Fibroblast of upper back skin (primary cell): ENCODE measurements at places on chromosomes 11 and 22.
A peak's percentile ranks its signal among the peaks of the same experiment; 100 is the strongest.

DNA sequence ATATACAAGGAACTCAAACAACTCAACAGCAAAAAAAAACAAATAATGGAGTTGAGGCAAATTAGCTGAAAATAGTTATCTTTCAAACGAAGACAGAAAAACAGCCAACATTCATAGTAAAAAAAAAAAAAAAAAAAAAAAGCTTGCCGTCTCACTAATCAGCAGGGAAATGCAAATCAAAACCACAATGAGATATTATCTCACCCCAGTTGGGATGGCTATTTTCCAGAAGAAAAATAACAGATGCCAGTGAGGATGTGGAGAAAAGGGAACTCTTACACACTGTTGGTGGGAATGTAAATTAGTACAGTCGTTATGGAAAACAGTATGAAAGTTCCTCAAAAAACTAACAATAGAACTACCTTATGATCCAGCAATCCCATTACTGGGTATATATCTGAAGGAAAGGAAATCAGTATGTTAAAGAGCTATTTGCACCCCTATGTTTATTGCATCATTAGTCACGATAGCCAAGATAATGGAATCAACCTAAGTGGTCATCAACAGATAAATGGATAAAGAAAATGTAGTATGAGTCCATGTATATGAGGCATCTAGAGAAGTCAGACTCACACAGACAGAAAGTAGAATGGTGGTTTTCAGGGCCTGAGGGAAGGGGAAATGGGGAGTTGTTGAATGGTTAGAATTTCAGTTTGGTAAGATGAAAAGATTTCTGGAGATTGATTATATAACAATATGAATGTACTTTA is 56.0 kb downstream of the USP35 start:
- peak; percentile 63 for DNase-seq

DNA sequence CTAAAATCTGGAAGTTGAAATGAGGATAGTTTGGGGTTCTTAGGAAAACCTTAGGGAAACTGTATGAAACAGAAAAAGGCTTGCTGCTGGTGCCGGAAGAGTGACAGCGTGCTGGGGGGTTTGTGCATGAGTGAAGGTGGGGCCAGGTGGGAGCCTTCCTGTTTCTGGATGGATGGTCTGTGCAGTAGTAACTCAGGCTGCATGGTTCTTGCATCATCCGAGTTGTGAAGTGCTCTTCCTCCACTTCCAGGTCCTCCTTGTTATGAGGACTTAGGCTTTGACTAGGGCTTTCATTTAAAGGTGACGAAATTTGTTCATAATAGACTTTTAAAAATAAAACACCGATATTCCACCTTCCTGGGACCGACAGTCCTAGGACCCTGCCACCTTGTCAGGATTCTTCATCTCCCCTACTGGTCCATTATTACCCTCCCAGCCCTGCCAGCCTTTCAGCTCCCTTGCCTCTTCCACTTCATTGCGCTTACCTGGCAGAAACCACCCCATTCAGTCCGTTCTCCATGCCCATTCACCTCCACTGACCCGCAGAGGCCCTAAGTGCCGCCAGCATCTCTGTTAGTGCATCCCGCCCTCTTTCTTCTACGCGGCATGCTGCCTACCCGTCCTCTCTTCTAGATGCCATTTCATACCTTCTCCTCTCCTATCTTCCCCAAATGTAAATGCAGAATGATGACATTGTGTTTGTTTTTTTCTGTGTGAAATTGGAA is 47.3 kb downstream of the PPFIA1 start:
- DNase-seq: no peak

DNA sequence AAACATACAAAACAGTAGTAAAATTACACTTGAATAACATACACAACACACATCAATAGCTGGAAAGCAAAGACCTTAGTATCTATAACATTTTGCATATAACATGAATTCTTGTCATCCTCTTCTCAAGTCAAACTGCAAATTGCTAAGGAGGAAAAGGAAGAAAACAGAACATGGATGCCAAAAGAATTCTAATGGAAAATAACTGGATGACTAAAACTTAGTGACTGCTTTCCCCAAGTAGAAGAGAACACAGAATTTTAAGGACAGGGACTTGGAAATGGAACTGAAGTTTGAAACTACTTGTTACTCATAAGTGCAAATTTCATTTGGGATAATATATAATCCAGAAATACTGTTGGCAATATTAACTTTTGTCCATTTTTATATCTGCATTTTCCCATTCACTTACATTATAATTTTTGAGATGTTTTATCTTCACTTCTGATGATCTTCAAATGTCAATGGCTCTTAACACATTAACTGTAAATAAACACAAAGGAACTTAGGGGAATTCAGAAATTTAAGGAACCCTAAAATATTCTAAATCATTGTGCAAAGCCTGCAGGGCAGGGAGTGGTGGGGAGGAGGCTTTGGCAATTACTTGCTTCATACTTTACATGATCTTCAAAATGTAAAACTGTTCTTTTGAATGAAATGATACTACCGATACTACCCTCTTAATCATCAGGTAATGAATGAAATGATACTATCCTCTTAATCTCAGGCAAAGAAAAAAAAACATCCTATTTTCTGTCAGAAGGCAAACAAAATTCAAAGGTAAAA is 9.9 kb downstream of the MTMR2 start:
- no peak for DNase-seq

DNA sequence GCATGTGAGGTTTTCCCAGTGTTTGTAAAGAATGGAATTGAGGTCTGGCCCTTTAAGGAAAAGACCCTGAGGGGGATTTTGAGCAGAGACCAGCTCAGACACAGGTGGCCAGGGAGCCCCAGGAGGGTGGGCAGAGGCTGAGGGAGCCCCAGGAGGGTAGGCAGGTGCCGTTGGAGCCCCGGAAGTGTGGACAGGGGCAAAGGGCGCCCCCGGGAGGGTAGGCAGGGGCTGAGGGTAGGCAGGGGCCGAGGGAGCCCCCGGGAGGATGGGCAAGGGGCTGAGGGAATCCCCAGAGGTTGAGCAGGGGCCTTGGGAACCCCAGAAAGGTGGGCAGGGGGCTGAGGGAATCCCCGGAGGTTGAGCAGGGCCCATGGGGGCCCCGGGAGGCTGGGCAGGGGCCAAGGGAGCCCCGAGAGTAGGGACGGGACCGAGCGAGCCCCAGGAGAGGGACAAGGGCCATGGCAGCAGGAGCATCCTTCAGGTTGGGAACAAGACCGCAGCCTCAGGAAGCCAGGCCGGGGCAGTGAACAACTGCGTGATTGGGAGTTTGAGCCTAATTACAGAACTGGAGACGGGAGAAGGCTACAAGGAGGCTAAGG is 292.0 kb downstream of the BRD1 start:
- no peak for DNase-seq

GRCh38 chr11:64581057-64581523 is 9.9 kb upstream of the SLC22A12 start:
- DNase-seq: no peak

DNA sequence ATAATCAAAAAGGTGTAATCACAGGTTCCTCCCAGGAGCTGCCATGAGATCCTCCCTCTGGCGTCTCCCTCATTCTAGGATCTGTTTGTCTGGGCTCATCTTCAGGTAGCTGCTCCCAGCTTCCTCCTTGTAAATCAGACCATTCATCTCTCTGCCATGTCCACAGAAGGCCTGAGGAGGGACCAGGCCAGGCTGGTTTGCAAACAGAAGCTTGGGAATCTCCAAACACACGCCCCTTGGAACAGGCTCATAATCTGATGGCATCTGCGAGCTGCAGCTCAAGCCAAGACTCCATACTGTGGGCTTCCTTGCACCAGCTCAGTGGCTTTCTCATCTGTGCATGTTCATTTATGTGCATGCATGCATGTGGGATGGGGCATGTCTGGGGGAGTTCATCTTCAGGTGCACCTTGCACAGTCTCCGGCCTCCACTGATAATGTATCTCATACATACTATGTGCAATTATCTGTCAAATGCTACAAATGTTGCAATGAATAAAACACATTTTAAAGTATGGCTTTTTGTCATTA is 134.9 kb downstream of the NXPE2 start:
- DNase-seq: no peak

DNA sequence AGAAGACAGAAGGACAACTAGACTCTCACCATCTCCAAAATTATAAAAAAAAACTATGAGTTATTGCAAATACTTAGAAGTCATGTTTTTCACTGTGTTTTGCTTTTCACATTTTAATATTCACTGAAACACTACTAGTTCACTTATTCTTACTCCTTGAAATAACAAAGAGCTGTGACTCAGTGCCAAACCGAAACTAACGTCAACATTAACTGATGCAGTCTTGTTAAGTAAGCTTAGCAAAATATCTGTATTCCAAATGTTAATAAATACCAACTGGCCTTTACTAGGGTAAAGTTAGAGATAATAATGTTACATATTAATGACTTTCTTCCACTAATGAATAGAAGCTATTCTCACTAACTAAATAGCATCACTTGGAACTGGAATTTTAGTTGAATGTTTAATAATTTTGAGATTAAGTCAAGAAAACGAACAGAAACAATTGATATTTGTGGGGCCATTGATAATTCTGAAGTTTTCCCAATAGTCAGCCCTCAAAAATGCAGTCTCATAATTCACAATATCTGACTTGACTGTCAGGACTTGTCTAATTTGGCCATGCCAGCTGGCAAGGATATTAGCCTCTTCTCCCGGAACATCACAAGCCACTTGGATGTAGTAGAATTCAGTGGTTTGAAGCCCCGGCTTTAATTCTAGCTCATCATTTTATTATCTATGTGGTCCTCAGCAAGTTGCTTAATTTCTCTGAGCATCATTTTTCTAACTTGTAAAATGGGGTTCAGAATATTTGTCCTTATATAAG is 230.1 kb upstream of the DDI1 start:
- DNase-seq: peak; percentile 76

GRCh38 chr11:44725016-44725685 is 1.6 kb upstream of the TSPAN18 start:
- DNase-seq: no peak

DNA sequence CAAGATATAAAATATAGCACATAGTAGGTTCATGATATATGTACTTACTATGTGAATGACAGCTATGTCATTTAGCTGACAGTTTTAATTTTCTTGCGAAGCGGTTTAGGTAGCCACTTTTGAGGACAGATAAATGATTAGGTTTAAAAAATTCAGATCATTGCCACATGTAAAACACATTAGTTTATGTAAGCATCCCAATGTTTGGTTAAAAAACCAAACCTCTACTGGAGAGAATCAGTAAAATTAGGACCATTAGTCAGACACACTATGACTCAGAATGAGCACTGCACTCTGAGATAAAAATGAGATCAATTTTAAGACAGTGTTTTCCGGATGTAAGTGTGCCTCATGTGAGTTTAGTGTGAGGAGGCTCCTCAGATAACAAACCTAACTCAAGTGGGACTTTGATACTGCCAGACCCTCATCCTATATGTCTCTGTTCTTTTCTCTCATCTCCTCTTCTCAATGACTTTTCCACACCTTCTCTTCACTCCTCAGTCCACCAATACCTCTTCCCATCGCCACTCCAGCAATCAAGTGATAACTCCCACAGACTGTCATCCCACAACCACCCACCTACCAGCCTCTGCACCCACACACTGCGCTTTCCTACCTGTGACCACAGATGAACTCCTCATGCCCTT is 6.8 kb upstream of the OR2AT4 start:
- peak; percentile 52 for DNase-seq

DNA sequence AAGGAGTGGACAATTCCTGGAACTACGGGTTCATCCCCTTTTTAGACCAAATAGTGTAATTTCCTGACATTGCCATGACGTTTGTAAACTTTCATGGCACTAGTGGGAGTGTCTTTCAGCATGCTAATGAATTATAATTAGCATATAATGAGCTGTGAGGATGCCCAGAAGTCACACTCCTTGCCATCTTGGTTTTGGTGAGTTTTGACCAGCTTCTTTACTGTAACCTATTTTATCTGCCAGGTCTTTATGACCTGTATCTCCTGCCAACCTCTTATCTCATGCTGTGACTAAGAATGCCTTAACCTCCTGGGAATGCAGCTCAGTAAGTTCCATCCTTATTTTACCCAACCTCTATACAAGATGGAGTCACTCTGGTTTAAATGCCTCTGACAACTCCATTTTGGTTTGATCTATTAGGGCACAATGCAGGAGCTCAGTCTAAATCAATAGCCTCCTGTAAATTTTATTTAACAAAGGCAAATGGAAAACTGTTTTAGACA is 20.7 kb downstream of the OR10A6 start:
- no peak for DNase-seq

DNA sequence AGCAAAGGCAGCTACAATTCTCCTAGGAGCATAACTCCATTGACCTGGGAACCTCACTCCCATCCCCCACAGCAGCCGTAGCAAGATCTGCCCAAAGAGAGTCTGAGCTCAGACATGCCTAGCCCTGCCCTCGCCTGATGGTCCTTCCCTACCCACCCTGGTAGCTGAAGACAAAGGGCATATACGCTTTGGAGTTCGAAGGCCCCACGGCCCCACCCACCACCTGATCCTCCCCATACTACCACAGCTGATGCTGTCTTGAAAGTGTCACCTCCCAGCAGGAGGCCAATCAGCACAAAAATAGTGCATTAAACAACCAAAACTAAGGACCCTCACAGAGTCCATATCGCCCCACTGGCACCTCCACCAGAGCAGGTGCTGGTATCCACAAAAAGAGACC is 22.6 kb upstream of the GNAZ start:
- DNase-seq: no peak

DNA sequence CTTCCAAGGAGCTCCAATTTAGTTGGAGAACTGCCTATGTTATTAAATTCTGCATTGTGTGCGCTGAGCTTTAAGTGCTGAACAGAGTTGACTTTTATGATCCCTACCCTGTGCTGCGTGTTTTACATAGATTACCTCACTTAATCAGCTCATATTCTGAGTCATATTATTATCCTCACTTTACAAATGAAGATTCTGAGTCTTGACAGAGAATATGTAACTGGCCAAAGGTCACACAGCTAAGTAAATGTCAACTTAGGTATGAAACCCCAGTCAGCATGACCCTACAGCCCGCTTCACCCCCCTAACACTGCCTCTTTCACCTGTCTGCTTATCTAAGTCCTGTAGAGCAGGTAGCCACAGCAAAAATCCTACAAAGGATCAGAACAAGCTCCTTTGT is 19.8 kb upstream of the TMPRSS5 start:
- DNase-seq: no peak

- peak; percentile 5 for DNase-seq
Measured at GRCh38 chr11:97937501-97937900, 1083.2 kb upstream of the CNTN5 start.

- DNase-seq: no peak
Measured at GRCh38 chr11:130846606-130847005, 69.7 kb downstream of the SNX19 start.

- peak; percentile 88 for DNase-seq
Measured at GRCh38 chr11:116193321-116194131, 579.3 kb downstream of the BUD13 start.

- DNase-seq: no peak
Measured at GRCh38 chr22:39897841-39898240, 3.0 kb upstream of the GRAP2 start.

GRCh38 chr22:20243537-20244249 is 24.4 kb downstream of the RTN4R start:
- DNase-seq: peak; percentile 85
